ENCODE measurements at places on chromosomes 11 and 22. TPM values are rescaled to one million over a fixed set of nuclear protein-coding genes. Genes with fewer than 3 reads are reported as not detected.
A peak's percentile ranks its signal among the peaks of the same experiment; 100 is the strongest.

DNA sequence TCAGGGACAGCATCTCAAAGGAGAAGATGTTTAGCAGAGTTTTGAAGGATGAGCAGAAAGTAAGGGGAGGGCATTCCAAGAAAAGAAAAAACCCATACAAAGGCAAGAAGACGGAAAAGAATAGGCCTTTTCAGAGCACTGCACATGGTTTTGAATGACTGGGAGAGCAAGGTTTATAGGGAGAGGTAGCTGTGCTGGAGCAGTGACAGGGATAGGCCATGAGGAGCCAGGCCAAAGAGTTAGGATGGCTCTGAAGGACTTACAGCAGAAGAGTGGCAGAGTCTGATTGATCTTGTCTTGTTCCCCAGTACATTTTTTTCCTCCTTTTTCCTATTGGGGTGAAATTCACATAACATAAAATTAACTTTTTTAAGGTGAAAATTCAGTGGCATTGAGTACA, 55.8 kb upstream of the PAK1 start:
- no peak for DNase-seq

TBX10 gene
- not detected for total RNA-seq

CARS1 gene
- 30.1 TPM for total RNA-seq

- peak; percentile 72 for DNase-seq
Measured at GRCh38 chr11:120324932-120325810, at the start of gene TLCD5. Gene TLCD5 (plus strand): TSS chr11:120325299. CDS start chr11:120327442, 2,143 bp downstream.

SPDYC gene
- total RNA-seq: not detected

Data from breast epithelium (tissue), 4 donors.